ENCODE measurements at places on chromosomes 5 and 9.

DNA sequence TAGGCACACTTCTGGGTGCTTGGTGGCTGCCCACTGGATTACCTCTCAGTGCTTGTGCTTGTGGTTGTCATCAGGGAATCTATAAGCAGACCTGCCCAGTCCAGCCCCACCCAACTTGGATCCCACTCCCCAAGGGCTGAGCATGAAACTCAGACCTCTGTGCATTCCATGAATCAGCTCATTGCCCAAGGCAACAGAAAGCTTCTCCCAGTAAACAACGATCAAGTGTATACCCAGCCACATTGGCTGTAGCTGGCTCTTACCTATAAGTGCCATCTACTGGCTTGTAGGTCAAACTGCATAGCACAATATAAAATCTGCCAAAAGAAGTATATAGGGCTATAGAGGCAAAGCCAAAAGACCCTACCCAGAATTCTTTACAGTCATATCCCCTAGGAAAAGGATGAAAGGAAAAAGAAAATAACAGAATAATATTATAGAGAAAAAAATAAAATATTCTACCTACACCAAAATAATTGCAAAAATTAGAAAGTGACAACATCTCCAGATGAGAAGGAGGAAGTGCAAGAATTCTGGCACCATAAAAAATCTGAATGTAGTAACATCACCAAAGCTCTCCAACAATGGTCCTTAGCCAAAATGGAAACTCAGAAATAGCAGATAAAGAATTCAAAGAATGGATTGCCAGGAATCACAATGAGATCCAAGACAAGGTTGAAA is 321.0 kb upstream of the TRPC7 start:
- DNase-seq: peak; percentile 69

- no peak for DNase-seq
Observed at GRCh38 chr5:150529555-150529954, 21.6 kb downstream of the NDST1 start.

DNA sequence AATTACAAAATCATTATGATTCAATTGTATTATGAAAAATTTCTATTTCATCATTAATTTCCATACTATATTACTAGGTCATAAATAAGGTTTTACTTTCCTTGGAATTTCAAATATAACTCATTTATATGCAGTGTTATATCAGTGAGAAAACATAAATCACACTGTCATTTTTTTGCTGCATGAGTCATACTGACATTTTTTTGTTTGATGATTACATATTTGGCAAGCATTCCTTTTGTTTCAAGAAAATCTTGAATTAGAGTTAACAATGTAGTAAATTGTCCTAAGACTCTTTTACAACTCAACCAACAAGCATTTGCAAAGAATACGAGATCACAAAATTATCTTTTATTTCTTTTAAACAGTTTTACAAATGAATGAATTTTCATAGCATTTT is 298.4 kb upstream of the SEMA6A start:
- DNase-seq: no peak

GRCh38 chr5:115636008-115636407 is 10.2 kb upstream of the TMED7 start:
- no peak for DNase-seq

GRCh38 chr9:14412775-14413174 is 98.8 kb upstream of the NFIB start:
- DNase-seq: no peak

DNA sequence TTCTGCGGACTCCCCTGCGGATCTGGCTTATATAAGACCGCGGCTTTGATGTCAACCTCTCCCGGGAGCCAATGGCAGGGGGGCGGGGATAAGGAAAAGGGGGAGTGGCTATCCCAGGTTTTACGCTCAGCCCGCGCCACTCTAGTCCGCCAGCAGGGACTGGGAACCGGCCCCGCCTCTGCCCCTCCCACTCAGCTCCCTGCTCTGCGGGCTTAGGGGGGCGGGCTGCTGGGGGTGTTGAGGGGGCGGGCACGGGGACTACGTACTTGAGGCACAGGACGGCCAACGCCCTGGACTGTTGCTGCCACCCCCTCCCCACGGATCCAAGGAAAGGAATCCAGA is at the start of gene HAND1:
Gene HAND1, minus strand, starts transcription at position 4 of the 342 bp plus-strand sequence. CDS start 219 bp downstream, outside the sequence.
- DNase-seq: no peak

GRCh38 chr9:68719847-68720246 is 14.8 kb downstream of the PIP5K1B start:
- peak; percentile 16 for DNase-seq

GRCh38 chr9:11915699-11916098 is 777.5 kb upstream of the TYRP1 start:
- DNase-seq: no peak

- peak; percentile 17 for DNase-seq
Observed at GRCh38 chr9:33012328-33013069, 11.1 kb upstream of the APTX start.

GRCh38 chr9:123678878-123679329 is 251.0 kb downstream of the DENND1A start:
- peak; percentile 20 for DNase-seq

DNA sequence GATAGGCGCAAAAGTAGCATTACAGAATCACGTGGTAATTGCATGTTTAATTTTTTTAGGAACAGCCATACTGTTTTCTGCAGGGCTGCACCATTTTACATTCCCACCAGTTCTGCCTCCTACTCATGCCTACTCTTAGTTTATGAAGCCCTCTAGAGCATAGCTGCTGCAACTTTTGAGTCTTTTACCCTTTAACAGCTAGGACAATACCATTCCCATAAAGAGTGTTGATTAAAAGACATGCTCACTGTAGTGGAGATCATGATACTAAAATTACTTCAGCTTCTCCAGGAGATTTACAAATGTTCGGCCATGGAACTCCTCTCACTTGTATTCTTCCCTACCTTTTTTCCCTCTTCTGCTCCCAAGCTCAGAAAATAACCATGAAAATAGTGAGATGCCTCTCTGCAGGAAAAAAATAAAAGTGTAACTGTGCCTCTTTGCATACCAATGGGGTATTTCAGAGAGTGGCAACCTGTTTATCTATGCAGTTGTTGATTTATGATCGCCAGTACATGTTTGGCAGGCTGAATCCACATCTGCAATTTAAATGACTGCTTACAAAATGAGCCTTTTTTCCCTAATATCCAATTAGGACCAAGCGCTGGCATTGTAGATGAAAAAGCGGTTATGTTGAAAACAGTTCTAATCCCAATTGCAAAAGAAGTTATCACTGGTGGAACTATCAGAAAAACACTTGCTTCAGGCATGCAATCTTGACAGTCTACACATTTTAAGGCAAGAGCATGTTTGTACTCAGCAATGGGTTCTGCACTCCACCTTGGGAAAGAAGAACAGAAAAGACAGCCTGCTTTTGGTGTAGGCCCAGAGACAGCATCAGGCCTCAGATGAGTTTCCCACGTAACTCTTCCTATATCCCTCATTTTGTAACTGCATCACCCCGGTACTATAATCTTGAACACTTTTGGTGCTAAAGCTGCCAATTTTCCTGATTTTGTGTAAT is 131.1 kb downstream of the ADAMTSL1 start:
- DNase-seq: no peak

DNA sequence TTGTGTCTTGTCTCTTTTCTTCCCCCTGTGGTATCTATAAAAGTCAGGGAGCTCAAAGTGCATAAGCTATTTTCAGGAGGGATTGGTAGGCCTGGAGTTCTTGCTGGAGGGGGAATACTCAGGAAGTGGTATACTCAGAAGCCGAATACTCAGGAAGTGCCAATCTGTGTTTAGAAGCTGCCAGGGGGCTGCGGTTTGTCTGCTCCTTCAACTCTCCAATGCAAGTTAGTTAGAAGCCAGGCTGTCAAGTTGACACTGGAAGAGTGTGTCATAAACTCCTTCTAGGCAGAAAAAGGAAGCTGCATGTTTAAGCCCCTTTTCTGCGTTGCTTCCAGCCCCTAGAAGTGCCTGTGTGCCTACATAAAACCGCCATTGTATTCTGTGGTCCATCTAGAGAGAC is 366.5 kb downstream of the TAF11L14 start:
- peak; percentile 85 for DNase-seq

- DNase-seq: no peak
Observed at GRCh38 chr5:104965006-104965405, 1402.4 kb upstream of the NUDT12 start.

DNA sequence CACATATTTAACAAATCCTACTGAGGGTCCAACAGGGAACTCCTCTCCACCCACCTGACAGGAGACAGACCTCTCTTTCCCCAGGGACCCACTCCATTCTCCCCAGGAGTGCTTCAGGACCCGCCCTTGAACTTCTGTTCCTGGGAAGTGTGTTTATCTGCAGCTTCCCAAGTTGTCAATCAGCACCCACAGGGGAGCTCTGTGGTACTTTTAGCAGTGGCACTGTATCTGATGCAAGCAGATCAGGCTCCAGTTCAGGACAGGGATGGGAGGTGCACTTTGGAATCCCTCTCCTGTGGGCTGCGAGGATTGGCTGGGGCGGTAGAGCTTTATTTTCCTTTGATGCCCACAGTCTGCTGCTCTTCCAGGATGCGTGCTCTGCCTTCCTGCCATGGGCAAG is 8.7 kb downstream of the GALNT10 start:
- no peak for DNase-seq

- DNase-seq: no peak
Observed at GRCh38 chr5:109406719-109407118, 3.1 kb downstream of the PJA2 start.

- peak; percentile 85 for DNase-seq
Observed at GRCh38 chr9:113579283-113580040, 115.9 kb downstream of the RGS3 start.

- DNase-seq: no peak
Observed at GRCh38 chr9:81693671-81694378, 4.5 kb upstream of the TLE1 start.

- DNase-seq: no peak
Observed at GRCh38 chr5:98588215-98588614, 185.2 kb upstream of the RGMB start.

DNA sequence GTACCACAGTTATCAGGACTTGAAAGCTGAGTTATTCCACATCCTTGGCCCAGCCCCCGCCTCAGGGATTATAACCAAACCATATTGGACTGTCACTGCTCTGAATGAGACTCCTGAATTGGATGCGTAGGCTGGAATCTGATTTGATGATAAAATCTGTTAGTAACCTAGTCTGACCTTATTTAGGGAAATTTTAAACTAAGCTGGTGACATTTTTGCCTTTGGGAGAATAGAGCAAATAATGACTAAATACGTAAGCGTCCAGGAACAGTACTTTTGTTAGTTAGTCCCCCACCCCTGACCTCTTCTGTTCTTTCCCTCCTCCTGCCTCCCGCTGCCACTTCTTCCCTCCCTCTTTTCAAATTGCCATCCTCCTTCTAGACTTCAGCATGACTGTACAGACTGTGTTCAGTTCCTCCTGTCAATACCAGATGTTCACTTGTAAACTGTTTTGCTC is 92.6 kb downstream of the TLE4 start:
- DNase-seq: no peak

- DNase-seq: peak; percentile 76
Observed at GRCh38 chr5:146041180-146041789, 64.1 kb downstream of the PLAC8L1 start.

- no peak for DNase-seq
Observed at GRCh38 chr5:161382685-161383084, 163.8 kb downstream of the GABRB2 start.
